Activated CD8-positive, alpha-beta memory T cell treated with anti-CD3 and anti-CD28 coated beads for 4 hours (primary cell): ENCODE measurements at places on chromosomes 2 and 18.

GRCh38 chr2:232504438-232504837 is 15.8 kb upstream of the PRSS56 start:
- DNase-seq, result no peak

DNA sequence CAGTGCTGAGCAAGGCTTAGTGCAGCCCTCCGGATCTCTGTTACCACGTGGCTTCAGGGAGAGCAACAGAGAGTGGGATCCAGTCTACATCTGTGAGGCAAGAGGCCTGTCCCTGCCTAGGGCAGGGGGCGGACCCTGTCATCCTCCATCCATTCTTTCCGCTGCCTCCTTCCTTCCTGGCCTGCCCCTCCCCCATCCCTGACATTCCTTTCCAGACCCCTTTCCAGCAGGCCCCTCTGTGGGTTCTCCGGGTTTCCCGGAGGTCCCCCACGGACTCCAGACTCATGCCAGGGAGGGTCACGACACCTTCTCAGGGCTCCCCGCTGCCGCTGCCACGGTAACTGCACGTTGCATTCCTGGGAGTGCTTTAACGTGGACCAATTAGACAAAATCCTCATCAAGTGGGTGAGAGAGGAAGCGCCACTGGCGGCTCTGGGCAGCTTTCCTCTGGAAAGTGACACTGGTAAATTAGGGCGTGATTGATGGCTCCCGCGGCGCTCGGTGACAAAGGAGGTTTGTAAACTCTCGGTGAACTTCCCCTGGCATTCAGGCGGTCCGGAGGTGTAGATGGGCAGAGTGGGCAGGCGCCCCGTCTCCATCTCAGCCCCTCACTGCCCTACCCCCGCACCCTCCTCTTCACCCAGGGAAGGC is 11.4 kb downstream of the ATOH8 start:
- DNase-seq, result no peak

GRCh38 chr2:173898178-173898668 is 67.0 kb downstream of the SP3 start:
- DNase-seq, result no peak

GRCh38 chr2:229728370-229728769 is 14.0 kb upstream of the DNER start:
- no peak for DNase-seq

DNA sequence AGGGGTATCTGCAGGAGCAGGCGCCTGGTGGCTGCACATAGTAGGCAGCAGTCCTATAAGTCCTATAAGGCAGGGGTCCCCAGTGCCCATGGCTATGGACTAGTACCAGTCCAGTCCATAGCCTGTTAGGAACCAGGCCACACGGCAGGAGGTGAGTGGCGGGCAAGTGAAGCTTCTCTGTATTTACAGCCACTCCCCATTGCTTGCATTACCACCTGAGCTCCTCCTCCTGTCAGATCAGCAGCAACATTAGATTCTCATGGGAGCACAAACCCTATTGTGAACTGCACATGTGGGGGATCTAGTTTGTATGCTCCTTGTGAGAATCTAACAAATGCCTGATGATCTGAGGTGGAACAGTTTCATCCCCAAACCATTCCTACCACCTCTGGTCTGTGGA is 33.1 kb downstream of the STK25 start:
- DNase-seq, result no peak

GRCh38 chr2:206232287-206233035 is 42.0 kb upstream of the ZDBF2 start:
- no peak for DNase-seq

GRCh38 chr2:187982668-187983067 is 309.0 kb upstream of the GULP1 start:
- DNase-seq, result no peak

GRCh38 chr2:24920809-24921441 is 888 bp upstream of the ADCY3 start:
- DNase-seq, result no peak

- DNase-seq, result no peak
Observed at GRCh38 chr2:221109552-221109951, 462.6 kb downstream of the EPHA4 start.

DNA sequence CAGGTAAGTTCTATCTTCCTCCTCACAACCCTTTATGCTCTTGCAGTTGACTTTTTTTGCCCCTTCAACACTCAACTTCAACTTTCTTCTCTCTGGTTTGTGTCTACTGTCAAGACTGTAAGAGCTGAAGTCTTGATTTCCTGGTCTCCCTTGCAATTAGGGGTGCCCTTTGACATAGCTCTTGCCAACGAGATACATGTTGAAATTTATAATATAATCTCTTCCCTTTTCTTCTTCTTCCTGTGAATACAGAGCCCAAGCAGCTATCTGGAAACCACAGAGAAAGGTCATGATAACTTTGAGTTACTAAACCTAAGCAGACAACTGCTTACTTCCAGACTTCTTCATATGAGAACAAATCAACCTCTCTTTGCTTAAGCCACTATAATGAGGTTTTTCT is 163.5 kb downstream of the MC4R start:
- no peak for DNase-seq

DNA sequence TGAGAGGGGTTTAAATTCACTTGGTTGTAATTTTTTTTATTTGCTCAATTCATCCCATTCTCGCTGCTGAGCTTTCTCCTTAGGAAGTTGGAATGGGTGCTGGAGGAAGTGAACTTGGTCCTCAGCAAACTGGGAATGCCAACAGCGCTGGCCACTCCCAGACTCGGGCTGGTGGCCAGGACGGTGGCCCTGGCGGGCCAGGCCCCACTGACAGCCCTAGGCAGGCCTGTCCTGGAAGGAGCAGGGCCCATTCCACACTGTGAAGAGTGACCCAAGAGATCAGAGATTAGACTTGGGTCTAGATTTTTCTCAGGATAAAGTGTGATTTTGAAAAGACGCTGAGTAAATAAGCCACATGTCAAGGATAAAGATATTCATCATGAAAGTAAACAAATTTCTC is 132.7 kb downstream of the HDAC4 start:
- DNase-seq, result no peak

DNA sequence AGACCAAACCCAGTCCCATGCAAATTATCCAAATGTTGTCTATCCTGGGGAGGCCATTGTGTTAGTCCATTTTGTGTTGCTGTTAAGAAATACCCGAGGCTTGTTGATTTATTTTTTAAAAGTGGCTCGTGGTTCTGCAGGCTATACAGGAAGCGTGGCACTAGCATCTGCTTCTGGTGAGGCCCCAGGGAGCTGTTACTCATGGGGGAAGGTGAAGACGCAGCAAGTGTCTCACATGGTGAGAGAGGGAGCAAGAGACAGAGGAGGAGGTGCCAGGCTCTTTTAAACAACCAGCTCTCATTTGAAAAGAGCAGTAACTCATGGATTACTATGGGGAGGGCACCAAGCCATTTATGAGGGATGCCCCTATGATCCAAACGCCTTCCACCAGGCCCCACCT is 80.3 kb upstream of the ARL4C start:
- DNase-seq, result no peak

DNA sequence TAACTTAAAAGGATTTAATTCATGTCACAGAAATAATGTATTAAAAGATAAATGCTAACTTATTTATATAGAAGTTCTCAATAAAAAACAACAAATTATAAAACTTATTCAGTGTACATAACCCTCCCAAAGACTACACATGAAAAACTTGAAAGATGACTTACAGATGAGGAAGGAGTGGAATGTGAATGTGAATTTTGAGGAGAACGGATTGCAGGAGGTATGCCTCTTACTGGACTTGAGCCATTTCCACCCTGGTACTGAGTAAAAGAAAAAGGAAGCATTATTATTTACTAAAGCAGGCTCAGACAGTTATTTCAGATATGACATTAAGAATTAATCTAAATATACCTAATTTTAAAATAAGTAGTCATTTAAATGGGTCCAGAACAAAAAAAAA is 104.4 kb downstream of the TLK1 start:
- DNase-seq, result no peak

DNA sequence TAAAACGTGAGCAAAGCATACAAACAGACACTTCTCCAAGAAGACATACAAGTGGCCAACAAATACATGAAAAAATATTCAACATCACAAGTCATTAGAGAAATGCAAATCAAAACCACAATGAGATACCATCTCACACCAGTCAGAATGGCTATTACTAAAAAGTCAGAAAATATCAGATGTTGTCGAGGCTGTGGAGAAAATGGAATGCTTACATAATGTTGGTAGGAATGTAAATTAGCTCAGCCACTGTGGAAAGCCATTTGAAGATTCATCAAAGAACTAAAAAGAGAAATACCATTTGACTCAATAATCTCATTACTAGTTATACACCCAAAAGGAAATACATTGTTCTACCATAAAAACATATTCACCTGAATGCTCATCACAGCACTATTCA is 825.7 kb downstream of the SUCLG1 start:
- DNase-seq, result no peak

DNA sequence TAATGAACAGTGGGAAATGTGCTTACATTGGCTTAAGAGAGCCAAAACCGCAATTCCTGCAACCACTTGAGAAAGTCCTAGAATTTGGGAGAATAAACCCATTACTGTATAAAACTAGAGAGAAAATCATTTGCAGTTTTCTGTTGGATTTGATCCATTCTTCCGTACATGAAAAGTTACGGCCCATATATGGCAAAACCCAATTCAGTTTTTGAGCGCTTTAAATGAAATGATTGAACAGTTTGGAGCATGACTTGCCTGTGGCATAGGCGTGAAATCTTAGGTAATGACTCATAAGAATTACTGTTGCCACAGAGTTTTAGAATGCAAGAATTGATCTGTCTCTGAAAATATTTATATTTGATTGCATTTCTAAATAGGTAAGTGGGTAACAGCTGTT is 52.0 kb downstream of the PHLPP1 start:
- no peak for DNase-seq

DNA sequence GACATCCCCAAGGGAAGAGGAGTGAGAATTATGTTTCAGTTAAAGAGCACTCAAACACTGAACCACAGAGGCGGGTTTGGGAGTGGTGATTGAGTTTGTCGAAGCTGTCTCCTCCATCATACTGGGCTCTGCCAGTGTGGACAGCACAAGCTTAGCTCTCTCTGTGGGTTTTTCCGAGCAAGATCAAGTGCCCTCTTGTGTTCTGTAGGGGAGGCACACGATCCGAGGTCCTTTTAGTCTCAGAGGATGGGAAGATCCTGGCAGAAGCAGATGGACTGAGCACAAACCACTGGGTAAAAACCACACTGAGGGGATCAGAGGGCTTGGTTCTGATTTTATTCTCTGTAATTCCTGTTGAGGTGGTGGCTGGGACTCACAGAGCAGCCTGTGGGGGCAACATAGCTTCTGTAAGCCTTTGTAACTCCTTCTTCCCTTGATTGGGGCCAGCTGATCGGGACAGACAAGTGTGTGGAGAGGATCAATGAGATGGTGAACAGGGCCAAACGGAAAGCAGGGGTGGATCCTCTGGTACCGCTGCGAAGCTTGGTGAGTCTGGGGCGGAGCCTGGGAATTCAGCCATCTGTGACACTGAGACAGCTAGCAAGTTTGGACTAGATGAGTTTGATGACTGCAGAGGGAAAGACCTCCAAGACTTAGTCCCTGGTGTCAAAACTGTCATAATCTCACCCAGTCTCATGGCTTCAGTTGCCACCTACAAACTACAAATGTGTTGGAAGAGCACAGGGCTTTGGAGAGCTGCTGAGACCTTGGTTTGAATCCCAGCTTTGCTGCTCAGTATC is 2.0 kb downstream of the NAGK start:
- DNase-seq, result no peak

- DNase-seq, result no peak
Observed at GRCh38 chr2:157692768-157693167, 64.1 kb upstream of the ACVR1C start.

DNA sequence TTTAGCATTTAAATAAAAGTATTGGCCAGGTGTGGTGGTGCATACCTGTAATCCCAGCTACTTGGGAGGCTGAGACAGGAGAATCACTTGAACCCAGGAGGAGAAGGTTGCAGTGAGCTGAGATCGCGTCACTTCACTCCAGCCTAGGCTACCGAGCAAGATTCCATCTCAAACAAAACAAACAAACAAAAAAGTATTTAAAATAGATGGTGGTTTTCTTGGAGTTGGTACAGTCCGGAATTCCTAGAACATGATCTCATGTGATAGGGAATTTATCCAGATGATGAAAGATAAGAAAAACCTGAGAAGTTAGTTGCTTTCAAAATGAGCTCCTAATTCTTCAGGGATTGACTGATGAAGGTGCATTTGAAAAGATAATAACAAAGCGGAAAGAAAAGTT is 62.0 kb downstream of the BIRC6 start:
- no peak for DNase-seq
